ENCODE measurements at places on chromosomes 13 and 19.

GRCh38 chr13:50916701-50917184 lies 7.2 kb downstream of the RNASEH2B start:
- no peak for DNase-seq

DNA sequence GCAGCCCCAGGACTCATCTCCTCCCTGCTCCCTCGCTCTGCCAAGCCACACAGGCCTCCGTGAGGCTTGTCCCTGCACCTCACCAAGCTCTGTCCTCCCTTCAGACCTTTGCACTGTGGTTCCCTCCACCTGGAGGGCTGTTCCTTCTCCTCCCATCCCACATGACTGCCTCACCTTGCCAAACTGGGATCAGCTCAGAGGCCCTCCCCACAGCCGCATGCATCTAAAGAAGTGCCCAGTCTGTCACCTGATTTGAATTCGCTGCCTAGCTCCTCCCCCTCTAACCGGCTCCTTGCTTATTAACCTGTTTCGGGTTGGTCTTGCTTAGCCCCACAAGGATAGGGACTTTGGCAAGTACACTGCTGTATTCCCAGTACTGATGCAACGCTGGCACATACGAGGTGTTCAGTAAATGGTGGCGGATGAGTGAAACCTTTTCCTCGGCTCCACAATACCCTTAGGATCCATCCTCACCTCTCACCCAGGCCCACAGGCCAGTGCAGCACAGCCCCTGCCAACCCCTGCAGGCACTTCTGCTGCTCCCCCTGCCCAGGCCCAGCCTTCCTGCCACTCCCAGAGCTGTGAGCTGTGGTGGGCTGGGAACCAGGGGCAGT lies 4.4 kb downstream of the AKT2 start:
- DNase-seq, result no peak

- peak; percentile 62 for DNase-seq
Measured at GRCh38 chr19:13212759-13213330, 62.6 kb downstream of the IER2 start.

DNA sequence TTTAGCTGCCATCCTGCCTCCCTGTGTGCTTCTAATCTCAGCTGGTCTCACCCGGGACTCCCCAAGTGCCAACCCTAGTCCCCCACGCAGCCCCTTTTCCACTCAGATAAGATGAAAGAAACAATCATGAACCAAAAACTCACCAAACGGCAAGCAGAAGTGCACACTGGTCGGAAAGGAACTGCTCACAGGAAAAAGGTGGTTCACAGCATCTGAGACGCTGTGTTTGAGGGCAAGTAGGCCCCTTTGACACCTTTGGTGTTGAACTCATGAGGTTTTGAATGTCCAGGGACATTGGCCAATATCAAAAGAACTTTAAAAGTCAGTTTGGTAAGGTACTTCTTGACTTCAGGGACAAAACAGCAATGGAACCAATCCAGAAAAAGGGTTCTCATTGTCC lies 20.4 kb upstream of the ACOD1 start:
- DNase-seq, result no peak

GRCh38 chr19:15136234-15136954 lies 29.2 kb downstream of the SYDE1 start:
- no peak for DNase-seq

DNA sequence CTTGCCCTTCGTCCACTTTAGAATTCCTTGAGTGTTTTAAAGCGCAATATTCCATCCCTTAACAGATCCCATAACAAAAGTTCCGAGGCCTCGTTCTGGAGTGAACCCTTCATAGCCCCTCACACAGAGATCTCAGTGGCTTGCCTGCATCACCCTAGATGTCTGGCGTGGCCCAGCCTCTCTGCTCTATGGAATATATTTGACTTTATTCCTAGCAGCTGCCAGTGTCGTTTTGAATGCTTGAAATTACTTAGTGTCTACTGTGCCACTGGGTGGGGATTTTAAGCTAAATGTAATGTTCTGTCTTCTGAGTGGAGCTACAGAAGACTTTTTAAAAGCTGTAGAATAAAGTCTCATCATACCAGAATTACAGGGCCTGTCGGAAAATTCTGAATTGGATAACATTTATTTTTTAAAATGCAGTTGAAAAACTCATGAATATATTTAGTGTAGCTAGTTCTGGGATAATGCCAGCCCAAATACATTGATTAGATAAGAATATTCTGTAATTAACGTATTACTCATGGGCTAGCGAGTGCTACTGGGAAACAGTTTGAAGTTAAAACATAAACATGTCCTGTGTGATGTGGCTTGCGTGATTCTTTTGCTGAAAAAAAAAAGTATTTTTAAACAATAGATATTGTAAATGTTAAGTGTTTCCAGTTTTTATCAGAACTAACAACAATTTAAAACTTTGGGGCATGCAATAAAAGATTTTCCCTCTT lies 111.8 kb downstream of the ESD start:
- no peak for DNase-seq

- no peak for DNase-seq
Measured at GRCh38 chr13:46748300-46748699, 48.7 kb downstream of the ESD start.

- no peak for DNase-seq
Measured at GRCh38 chr13:83618966-83619365, 263.3 kb downstream of the SLITRK1 start.

- no peak for DNase-seq
Measured at GRCh38 chr13:74675182-74675581, 541.0 kb upstream of the KLF12 start.

DNA sequence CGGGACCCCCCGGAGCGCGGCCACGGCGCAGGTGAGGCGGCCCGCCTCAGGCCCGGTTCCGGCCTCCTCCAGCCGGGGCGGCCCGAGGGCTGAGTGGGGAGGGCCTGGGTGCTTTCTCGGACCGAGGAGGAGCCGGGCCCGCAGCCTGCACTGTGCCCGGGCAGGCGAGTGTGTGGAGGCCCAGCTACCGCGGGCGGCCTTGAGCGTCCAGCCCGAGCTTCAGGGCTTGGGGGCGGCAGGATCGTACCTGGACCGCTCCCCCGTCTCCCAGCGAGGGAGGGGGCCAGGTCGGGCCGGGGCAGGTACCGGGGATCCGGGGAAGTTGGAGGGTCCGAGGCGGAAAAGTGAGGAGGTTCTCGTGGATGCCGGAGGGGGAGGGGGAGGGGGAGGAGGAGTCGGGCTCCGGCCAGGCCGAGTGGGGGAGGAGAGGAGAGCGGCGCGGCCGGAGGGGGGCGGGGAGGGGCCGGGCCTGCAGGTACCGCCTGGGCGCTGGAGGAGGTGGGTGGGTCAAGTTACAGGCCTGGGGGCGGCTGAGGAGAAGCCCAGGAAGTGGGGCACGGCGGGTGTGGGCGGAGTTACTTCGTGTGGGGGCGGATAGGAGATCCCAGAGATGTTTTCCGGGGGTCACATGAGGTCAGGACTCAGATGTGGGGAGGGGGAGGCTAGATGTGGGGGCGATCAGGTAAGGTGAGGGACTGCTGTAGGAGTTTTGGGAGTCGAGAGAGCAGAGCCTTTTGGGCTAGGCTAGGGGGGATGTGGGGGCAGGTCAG lies 545 bp downstream of the NACC1 start:
- no peak for DNase-seq

DNA sequence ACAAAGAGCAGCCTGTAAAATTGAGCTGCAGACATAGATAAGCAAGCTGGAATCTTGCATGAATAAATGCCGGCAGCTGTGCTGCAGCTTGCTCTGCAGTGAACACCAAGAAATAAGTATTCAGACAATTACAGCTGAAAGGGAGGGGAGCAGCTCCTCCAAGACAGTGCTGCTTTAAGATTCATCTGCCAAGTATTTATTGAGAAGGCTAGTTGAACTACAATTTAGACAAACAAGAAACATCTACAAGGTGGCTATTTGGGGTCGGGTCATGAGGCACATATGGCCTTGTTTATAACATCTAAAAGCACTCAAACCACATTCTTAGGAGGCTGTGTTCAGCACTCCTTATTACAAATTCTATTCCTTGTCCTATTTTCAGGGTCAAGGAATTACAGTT lies 34.9 kb downstream of the ZNF726 start:
- no peak for DNase-seq

- DNase-seq, result no peak
Measured at GRCh38 chr13:78779608-78780007, 120.7 kb upstream of the OBI1 start.

GRCh38 chr13:66482836-66483235 lies 747.3 kb downstream of the PCDH9 start:
- DNase-seq, result no peak

- no peak for DNase-seq
Measured at GRCh38 chr19:1214862-1215731, 9.5 kb downstream of the STK11 start.

GRCh38 chr19:13969897-13970296 lies 17.6 kb downstream of the DCAF15 start:
- no peak for DNase-seq

GRCh38 chr19:46625731-46626130 lies 842 bp upstream of the PTGIR start:
- no peak for DNase-seq

DNA sequence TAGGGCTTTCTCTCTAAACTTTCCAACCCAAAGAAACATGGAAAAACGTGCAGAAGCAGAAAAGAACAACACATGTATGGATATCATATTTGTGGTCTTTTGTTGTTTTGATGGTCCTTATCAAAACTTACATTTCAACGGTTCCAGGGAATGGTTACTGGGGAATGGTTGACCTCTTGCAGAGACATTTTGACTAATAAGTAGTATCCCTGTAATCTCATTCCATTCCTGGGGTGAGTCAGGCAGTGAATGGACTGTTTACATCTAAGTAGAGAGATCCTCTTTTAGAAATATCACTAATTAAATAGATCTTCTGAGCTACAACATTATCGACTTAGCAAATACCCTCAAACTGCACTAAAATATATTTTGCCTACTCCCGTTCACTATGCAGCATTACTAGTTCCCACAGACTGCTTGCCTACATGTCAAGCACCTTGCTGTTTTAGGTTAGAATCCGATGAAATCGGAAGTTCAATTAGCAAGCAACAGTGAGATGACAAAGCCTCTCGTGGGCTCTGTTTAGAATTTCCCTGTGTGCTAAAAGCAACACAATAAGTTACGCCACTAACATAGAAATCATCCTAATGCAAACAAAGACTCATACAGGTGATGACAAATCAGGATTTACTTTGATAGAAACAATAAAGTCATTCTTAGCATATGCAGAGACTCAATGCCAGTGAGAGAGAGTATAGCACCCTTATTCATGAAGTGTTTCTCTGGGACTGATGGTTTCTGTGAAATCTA lies 797.7 kb upstream of the ARGLU1 start:
- DNase-seq, result no peak

DNA sequence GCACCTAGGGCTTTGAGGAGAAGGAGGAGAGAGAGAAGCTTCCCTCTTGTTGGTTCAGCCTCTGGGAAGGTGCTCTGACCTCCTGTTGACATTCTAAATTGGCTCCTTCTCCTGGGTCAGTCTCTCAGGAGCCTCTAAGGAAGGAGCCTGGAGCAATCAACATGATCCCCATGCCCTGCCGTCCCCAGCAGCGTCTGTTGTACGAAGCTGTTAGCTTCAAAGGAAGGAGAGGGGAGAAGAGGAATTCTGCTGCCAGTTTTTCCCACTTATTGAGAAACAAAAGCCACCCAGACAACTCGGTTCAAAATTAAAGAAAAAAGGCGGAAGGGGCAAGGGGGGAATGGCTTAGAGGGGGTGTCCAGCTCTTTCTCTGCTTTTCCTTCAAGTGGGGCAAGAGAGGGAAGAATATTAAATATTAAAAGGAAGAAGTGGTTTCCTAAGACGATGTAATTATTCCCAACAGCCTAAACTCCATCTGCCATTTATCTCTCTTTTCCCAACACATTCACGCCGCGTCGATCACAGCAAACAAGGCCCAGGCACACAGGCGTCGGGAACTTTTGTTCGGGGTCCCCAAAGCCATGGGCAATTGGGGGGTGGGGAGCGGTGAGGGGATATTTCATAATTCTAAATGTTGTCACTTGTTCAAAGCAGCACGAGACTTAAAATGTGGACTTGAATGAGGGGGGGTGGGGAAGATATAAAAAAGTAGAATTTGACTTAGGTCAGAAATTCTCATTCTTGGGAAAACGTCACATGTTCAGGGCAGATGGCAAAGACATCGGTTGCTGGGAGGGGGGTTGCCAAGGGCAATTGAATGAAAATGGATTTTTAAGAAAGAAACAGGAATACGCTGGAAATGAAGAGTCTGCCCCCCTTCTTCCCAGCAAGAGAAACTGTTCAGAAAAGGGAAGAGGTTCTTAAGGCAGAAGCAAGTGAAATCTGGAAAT lies 116.8 kb upstream of the CACNA1A start:
- no peak for DNase-seq

GRCh38 chr19:53057904-53058580 lies 13.5 kb downstream of the ERVV-2 start:
- DNase-seq, result no peak

- DNase-seq, result no peak
Measured at GRCh38 chr13:93228643-93228937, 2.0 kb downstream of the GPC6 start.

Data from CD4-positive, alpha-beta T cell (primary cell).